Muscle of leg (tissue), 16 donors: ENCODE measurements at places on chromosomes 3 and 15. TPM values are rescaled to one million over a fixed set of nuclear protein-coding genes. Genes with fewer than 3 reads are reported as not detected.
A peak's percentile ranks its signal among the peaks of the same experiment; 100 is the strongest.

Gene CFAP20DC
- polyA plus RNA-seq, result 1.9 TPM

Gene FMN1
- polyA plus RNA-seq, result 1.0 TPM

Gene SLC6A1
- 2.2 TPM for polyA plus RNA-seq

Gene LTF
- polyA plus RNA-seq, result 3.5 TPM

DNA sequence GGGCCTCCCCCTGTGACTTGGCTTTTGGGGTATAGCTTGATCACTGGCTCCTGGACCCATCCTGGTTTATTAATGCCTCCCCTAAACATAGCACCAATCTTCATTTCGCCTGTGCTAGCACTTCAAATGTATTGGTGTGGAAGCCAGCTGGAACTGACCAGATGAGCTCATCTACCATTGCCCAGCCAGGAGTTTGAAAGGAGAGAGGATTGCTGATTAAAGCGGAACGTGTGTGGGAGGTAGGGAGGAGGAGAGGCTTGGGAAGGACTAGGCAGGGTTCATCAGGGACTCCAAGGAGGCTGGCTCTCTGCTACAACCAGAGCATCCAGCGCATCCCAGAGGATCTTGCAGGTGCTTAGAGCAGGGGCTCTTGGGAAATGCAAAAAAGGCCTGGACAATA is 34.4 kb upstream of the TLE3 start:
- H3K4me3 ChIP-seq, result no peak overlapping the region
- peak; percentile 93 for DNase-seq
- H3K36me3 ChIP-seq, result no peaks in the 10 kb centered on the region
